Activated T-cell treated with anti-CD3 and anti-CD28 coated beads, Interleukin-2, amount 50 U/mL, for 72 hours (primary cell): ENCODE measurements at places on chromosomes 3 and 15.

DNA sequence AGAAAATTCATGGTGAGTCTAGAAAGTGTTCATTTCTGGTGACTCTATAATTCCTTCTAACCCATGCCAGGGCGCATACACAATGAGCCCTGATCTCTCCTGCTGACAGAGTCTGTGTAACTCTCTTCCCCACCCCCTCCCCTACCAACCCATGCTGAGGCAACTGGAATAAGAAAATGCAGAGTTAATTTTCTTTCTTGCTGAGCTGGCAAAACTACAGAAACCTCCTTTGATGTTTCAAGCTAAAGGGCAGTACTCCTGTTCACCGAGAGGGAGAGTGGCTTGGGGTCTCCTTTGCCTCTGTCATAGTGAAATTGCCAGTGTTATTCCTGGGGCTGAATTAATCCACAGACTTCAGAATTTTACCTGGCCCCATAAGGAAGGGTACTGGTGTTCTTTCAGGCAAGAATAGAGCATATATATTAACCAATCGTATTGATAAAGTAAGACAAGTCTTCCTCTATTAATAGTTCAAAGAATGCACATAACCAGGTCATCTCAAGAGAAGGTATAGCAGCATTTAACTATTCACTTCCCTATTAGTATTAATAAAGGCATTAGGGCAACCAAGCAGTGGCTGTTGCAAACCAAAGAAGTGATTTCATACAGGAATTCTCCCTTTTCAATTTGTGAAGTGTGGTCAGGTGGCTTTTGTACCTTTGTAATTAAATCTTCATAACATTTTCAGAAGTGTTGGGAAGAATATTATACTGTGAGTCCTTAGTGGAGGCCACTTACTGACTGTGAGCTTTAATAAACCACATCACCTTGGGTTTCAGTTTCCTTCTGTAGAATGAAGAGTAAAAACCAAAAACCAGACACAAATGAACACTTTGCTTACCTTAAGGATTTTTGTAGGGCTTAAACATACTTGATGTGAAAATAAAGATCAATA, 4.1 kb downstream of the GAP43 start:
- no peak for DNase-seq

DNA sequence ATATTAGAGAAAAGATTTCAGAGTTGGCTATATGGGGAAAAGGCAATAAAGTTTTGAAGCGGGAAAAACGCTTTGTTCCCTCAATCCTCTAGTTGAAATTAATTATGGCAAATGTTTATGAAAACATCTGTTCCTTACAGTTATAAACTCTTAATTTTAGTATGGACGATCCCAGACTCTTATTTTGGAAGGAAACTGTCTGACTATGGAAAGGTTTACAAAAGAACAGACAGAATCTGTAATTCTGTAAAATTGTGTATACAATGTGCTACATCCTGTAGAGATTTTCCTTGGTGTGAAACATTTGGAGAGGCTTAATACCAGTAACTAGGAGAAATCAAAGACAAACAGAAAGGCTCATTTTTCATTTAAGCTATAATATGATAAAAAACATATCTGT, 311.8 kb downstream of the TBC1D5 start:
- DNase-seq = no peak

GRCh38 chr3:83928903-83929302, 1029.9 kb upstream of the CADM2 start:
- no peak for DNase-seq

- no peak for DNase-seq
Measured at GRCh38 chr15:37056177-37057121, 43.9 kb downstream of the MEIS2 start.

GRCh38 chr3:171753665-171754408, 56.4 kb downstream of the PLD1 start:
- no peak for DNase-seq

GRCh38 chr3:178182337-178182779, 353.9 kb upstream of the KCNMB2 start:
- DNase-seq = no peak

DNA sequence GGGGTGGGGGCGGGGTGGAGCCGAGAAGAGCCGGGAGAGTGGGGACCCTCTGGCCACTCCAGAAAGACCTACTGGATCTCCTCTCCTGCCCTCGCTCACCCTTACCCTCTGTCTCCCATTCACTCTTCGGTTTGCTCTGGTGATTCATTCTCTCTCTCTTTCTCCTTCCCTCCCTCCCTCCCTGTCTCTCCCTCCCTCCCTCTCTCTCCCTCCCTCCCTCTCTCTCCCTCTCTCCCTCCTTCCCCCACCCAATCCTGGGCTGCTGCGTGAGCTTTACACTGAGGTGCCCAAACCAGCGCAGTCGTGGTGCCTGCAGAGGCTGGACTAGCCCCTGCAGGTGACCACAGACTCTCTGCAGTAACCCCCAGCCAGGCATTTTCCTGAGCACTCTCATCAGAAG, 32.2 kb upstream of the ADAMTS17 start:
- no peak for DNase-seq

DNA sequence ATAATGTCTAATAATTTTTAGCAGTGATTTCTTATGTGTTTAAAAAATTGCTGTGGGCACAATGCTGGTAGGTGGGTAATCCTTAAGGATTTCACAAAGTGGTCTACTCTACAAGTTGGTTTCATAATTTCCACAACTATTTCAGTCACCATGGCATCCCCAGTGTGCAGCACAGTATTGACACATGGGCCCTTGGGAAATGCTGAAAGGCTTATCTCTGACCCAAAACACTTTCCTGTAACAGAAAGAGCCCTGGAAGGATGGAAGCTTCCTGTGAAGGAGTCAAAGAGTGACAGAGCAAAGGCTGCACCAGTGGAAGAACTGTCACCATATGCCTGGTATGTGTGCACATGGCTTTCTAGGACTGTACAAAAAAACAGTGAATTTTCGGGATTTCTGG, 153.7 kb downstream of the ANO10 start:
- no peak for DNase-seq

DNA sequence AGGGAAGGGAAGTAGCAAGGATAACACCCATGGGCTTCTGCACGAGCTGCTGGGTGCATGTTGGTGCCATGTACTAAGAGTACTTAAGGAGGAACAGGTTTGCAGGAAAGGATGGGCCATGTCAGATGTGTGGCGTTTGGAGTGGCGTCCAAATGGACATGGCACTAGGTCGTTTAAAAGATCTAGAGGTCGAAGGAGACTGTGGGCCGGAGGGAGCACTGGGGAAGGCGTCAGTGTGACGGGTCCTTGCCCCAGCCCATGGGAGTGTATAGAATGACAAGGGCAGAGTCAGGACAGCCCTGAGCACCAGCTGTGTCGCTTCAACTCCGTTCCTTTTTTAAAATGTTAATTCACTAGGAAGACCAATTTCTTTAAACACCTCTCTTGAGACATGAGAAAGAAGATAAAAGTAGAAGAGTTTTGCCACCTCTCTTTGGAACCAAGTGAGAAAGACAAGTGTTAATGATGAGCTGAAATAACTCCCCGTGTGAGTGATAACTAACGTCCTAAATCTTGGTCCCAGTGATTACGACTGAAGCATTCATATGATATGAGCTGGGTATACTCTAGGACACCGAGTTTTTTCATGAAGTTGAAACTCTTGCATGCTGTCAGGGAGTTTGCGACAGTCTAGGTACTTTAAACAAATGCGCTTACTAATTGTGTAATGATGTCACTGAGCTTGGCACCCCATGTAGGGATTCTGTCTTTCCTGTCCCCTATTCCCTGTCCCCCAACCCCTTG, 23.8 kb downstream of the LYSMD4 start:
- no peak for DNase-seq

GRCh38 chr15:70523616-70524015, 239.7 kb downstream of the UACA start:
- DNase-seq = no peak
